ENCODE measurements at places on chromosomes 2 and 18. TPM values are rescaled to one million over a fixed set of nuclear protein-coding genes. Genes with fewer than 3 reads are reported as not detected.

- no peak overlapping the region for H3K27ac ChIP-seq
- no peaks in the 10 kb centered on the region for H3K27me3 ChIP-seq
- no peak for DNase-seq
- H3K36me3 ChIP-seq: no peaks in the 10 kb centered on the region
- no peak overlapping the region for H3K4me3 ChIP-seq
Measured at GRCh38 chr2:12106440-12107080, 360.1 kb downstream of the LPIN1 start.

GRCh38 chr2:65397122-65397521 is 35.3 kb downstream of the SPRED2 start:
- no peak overlapping the region for H3K4me3 ChIP-seq
- DNase-seq: no peak
- H3K4me1 ChIP-seq: peaks cover 6% of the 10 kb centered on the region
- H3K27me3 ChIP-seq: no peaks in the 10 kb centered on the region
- no peak overlapping the region for H3K27ac ChIP-seq

Gene CFC1
- polyA plus RNA-seq: not detected

Gene ABCG5
- 0.05 TPM for polyA plus RNA-seq
